Central memory CD8-positive, alpha-beta T cell (primary cell): ENCODE measurements at places on chromosomes 12 and 14.

- H3K4me3 ChIP-seq, result no peak overlapping the region
- no peak overlapping the region for H3K27ac ChIP-seq
- H3K36me3 ChIP-seq, result no peaks in the 10 kb centered on the region
- no peak for DNase-seq
These were observed 327.9 kb upstream of the DIO3 start for GRCh38 chr14:101233391-101233790.

GRCh38 chr12:71721783-71722505 lies 32.7 kb upstream of the RAB21 start:
- no peak overlapping the region for H3K27ac ChIP-seq
- DNase-seq, result no peak
- H3K36me3 ChIP-seq, result no peaks in the 10 kb centered on the region
- H3K4me1 ChIP-seq, result no peaks in the 10 kb centered on the region

DNA sequence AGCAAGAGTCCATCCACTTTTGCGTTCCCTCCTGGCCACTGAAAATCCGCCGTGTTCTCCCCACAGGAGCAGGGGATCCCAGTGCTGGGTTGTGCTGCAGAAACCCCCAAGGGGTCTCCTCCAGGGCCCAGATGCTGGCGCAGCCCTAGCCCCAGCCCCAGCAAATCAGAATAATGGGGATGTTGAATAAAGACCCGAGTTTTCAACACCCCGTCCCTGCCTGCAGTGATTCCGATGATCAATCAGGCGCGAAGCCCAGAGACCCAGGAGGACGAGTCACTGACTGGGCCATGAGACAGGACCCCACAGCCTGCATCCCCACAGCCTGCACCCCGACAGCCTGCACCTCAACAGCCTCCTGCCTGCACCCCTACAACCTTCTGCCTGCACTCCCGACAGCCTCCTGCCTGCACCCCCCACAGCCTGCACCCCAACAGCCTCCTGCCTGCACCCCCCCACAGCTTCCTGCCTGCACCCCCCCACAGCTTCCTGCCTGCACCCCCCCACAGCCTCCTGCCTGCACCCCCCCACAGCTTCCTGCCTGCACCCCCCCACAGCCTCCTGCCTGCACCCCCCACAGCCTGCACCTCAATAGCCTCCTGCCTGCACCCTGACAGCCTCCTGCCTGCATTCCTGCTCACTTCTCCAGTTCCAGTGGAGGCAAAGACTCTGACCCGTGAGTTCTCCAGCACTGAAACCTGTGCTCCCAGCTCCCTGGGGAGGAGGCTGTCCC lies 37.2 kb downstream of the TNFAIP2 start:
- peaks cover 4% of the 10 kb centered on the region for H3K4me1 ChIP-seq
- no peak overlapping the region for H3K4me3 ChIP-seq
- no peak overlapping the region for H3K27ac ChIP-seq
- H3K27me3 ChIP-seq, result no peaks in the 10 kb centered on the region
- no peak for DNase-seq

DNA sequence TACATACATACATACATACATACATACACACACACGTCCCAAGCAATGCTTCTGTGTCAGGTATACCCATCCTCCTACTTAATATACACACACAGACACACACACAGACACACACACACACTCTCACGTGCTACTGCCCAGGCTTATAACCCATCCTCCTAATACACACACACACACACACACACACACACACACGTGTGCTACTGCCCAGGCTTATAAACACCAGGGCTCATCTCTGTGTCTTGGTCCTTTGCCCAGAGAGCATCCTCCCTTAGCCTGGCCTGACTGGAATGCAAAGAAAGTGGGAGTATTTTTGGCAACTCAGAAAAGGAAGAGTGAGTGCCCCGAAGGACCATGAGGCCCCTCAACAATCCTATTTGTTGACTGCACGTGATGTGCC lies 129.0 kb downstream of the RBM19 start:
- H3K4me1 ChIP-seq, result no peaks in the 10 kb centered on the region
- H3K27me3 ChIP-seq, result no peaks in the 10 kb centered on the region
- no peak for DNase-seq
- no peak overlapping the region for H3K4me3 ChIP-seq
- peaks cover 1% of the 10 kb centered on the region for H3K36me3 ChIP-seq
- no peak overlapping the region for H3K27ac ChIP-seq

DNA sequence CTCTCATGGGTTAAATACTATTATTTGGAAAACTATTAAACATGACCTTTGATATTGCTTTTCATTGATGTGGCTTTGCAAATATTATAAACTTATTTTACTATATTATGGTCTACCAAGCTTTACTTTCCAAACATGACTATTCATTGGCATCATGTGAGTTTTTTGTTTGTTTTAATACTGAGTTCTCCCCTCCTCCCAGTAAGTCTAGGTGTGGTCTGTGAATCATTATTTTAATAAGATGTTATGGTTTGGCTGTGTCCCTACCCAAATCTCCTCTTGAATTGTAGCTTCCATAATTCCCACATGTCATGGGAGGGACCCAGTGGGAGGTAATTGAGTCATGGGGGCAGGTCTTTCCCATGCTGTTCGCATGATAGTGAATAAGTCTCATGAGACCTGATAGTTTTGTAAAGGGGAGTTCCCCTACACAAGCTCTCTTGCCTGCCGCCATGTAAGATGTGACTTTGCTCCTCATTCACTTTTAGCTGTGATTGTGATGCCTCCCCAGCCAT lies 80.0 kb downstream of the BORCS5 start:
- no peak overlapping the region for H3K4me3 ChIP-seq
- no peaks in the 10 kb centered on the region for H3K27me3 ChIP-seq
- DNase-seq, result no peak
- no peak overlapping the region for H3K27ac ChIP-seq
- peaks cover 13% of the 10 kb centered on the region for H3K36me3 ChIP-seq
- H3K4me1 ChIP-seq, result peaks cover 48% of the 10 kb centered on the region

- no peak overlapping the region for H3K4me3 ChIP-seq
- no peak overlapping the region for H3K27ac ChIP-seq
- no peak for DNase-seq
- peaks cover 32% of the 10 kb centered on the region for H3K4me1 ChIP-seq
- no peaks in the 10 kb centered on the region for H3K27me3 ChIP-seq
These were observed 1.1 kb upstream of the SP1 start for GRCh38 chr12:53378724-53379388.

- H3K4me1 ChIP-seq, result no peaks in the 10 kb centered on the region
- no peak for DNase-seq
- H3K4me3 ChIP-seq, result no peak overlapping the region
These were observed 65.2 kb downstream of the TBC1D30 start for GRCh38 chr12:64889434-64890216.

GRCh38 chr12:45121224-45121623 lies 70.3 kb upstream of the DBX2 start:
- H3K27me3 ChIP-seq, result peaks cover 26% of the 10 kb centered on the region
- H3K4me3 ChIP-seq, result no peak overlapping the region
- no peaks in the 10 kb centered on the region for H3K36me3 ChIP-seq
- no peak overlapping the region for H3K27ac ChIP-seq

- peaks cover 18% of the 10 kb centered on the region for H3K4me1 ChIP-seq
- no peaks in the 10 kb centered on the region for H3K27me3 ChIP-seq
- H3K4me3 ChIP-seq, result no peak overlapping the region
- H3K27ac ChIP-seq, result no peak overlapping the region
- DNase-seq, result no peak
These were observed 26.0 kb downstream of the MAPK1IP1L start for GRCh38 chr14:55077170-55078151.

GRCh38 chr12:45289245-45290215 lies 73.6 kb downstream of the ANO6 start:
- H3K27ac ChIP-seq, result no peak overlapping the region
- H3K36me3 ChIP-seq, result no peaks in the 10 kb centered on the region
- H3K27me3 ChIP-seq, result no peaks in the 10 kb centered on the region
- no peak for DNase-seq
- peaks cover 19% of the 10 kb centered on the region for H3K4me1 ChIP-seq
- H3K4me3 ChIP-seq, result no peak overlapping the region

DNA sequence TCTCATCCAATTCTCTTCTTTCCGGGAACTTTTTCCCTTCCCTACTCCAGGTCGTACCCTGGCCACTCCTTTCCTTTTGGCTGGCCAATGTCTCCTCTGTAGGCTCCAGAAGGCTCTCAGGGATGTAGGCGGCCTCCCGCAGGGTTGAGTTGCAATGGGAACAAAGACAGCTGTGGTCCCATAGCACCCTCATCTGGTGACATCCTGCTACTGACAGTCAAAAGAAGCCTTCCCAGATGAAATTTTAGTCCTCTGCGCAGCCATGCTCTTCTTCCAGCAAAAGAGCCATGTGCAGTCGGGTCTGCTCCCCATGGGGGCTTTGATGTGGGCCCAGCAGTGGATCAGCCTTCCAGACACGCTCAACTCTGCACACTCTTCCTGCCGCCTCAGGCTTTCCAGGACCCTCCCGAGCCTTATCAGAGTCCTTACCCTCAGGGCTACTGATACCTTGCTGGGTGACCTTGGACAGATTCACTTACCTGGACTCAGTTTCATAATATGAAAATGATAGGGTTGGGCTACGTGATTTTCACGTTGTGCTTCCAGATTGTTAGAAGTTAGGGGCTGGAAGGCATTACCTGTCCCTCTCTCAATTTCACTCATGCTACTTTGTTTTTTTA lies 5.5 kb upstream of the CELA1 start:
- peak overlapping the region; percentile 75 for H3K27ac ChIP-seq
- H3K27me3 ChIP-seq, result no peaks in the 10 kb centered on the region
- DNase-seq, result peak; percentile 23
- H3K4me3 ChIP-seq, result no peak overlapping the region

DNA sequence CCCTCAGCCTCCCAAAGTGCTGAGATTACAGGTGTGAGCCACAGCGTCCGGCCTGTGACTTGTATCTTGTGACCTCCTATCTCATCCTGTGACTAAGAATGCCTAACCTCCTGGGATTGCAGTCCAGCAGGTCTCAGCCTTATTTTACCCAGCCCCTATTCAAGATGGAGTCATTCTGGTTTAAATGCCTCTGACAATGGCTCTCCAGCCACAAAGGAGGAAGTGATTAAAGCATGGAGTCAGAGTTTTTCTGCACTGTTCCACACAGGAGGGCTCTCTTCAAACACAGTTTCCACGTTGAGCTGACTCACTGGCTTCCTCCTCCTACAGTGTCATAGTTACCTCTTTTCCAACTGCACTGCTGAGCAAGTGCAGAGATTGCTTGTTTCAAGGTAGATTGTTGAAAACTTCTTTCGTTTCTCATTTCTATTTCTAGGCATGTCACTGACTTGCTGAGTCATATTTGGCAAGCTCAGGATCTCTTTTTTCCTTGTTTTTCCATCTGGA lies 383.8 kb downstream of the PCNX1 start:
- no peak overlapping the region for H3K27ac ChIP-seq
- peaks cover 7% of the 10 kb centered on the region for H3K4me1 ChIP-seq
- no peak for DNase-seq
- H3K36me3 ChIP-seq, result no peaks in the 10 kb centered on the region

DNA sequence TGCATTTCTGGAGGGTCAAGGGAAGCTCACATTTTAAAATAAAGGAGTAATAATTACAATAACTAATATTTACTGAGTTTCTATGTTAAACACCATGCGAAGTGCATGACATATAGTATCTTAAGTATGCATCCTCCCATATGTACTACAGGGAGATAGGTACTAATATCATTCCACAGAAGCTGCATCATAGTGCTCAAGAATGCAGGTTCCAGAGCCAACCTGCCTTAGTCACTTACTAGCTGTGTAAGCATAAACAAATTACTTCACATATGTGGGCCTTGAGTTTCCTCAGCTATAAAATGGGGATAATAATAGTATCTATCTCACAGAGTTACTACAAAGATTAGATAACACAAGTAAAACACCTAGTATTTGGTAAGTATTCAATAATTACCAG lies 18.3 kb downstream of the ARMH4 start:
- H3K36me3 ChIP-seq, result no peaks in the 10 kb centered on the region
- H3K27ac ChIP-seq, result no peak overlapping the region
- peaks cover 20% of the 10 kb centered on the region for H3K27me3 ChIP-seq
- no peaks in the 10 kb centered on the region for H3K4me1 ChIP-seq
- no peak for DNase-seq

GRCh38 chr12:68759852-68760251 lies 13.9 kb downstream of the SLC35E3 start:
- no peak for DNase-seq
- H3K27me3 ChIP-seq, result no peaks in the 10 kb centered on the region
